ENCODE measurements at places on chromosomes 11 and 22.

DNA sequence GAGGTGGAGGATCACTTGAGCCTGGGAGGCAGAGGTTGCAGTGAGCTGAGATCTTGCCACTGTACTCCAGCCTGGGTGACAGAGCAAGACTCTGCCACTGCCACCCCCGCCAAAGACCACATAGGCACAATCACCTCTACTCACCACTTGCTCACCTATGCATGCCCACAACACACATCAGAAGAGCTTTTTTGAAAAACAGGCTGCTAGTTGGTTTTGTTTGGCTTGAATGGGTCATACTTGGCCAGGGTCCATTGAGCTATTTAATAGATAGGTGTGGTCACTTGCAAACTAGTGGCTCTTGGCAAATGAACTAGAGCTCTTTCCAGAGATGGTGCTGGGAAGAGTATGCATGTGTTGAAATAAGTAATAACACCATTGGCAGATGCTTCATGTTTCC is 80.1 kb downstream of the EMSY start:
- peak; percentile 40 for DNase-seq

GRCh38 chr22:26464312-26464711 is 19.3 kb downstream of the HPS4 start:
- DNase-seq: no peak

DNA sequence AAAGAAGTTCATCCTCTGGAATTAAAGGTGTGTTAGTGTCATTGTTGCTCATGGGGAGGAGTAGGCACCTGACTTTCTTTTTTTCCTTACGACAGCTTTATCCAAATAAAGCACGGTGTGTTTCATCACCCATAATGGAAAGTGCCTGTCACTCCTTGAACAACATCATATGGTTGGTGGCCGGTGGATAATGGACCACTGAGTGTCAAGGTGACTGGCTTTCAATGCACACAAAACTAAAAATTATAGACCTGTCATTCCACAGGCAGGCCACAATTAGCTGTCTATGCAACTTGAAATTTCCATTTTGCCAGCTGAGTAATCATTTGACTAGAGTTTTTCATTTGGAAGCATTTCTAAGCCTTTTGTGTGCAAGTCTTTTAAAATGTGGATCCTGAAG is 45.0 kb upstream of the MPPED2 start:
- DNase-seq: no peak

DNA sequence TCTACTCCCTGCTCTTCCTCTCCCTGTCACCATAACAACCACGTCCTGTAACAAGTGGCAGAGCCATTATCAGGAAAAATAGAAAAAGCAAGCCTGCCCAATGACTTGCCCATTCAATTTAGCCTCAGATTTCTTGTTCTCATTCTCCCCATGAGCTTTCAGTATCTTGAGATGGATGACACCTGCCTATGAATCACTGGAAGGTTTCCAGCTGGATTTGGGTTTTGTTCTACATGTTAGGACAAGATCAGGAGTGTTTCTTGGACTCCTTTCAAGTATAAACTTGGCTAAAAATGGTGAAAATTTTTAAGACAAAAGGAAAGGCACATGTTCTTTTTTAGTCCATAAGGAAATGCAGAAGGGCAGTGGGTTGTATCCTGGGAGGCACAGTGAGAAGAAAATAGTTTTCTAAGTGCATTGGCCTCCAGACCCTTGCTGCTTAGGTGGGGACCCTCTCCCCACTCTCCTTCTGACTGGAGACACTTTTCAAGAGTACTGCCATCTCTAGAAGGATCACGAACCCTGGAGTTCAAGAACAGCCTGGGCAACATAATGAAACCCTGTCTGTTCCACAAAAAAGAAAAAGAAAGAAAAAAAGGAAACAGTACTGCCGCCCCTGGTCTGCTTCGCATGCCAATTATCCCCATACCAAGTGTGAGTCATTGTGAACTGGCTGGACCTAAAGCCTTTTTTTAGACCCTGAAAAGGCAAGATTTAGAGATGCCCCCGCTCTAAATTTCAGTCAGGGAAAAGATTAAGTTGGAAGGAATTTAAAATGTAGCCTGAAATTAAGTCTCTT is 51.0 kb downstream of the MTNR1B start:
- no peak for DNase-seq

DNA sequence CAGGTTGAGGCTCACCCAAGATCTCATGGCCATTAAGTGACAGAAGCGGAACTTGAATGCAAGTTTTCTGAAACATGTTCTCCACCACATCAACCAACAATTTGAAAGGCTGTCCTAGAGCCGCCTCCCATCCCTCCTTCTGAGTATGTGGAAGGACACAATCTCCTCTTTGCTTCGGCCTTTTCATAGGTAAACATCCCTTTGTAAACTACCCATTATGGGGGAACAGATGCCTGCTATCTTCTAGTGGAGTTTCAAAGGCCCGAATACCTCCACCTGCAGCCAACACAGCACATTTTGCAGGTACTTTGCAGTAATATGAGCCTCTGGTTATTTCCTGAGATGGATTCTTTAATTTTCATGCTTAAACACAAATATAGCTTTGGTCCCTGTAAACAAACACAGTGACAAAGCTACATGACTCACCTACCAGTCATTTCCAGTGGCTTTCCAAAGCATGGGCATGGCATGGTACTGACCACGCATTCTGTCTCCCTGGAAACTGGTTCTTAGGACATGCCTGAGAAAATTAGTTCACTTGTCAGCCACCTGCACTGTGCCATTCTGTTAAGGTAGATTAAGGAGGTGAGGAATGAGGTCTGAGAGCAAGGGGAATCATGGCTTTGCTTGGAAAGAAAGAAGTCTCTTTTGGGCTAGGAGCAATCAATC is 60.2 kb downstream of the EHF start:
- peak; percentile 99 for DNase-seq

GRCh38 chr11:76744186-76745043 is 38.7 kb upstream of the TSKU start:
- DNase-seq: no peak

DNA sequence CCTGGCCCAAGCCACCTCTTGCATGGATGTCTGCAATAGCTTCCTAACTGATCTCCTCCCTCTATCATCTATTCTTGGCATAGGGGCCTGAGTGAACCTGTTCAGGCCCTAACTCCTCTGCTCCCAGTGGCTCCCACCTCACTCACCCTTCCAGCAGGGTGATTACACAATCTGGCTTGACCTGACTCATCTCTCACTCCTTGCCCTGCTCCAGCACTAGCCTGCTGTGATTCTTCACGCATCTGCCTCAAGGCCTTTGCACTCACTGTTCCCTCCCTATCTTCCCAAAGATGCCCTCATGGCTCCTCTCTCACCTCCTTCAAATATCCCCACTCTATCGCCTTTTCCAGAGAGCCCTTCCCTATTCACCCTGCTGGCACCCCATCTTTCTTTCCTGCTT is 10.5 kb downstream of the SCN4B start:
- peak; percentile 20 for DNase-seq

GRCh38 chr11:69141742-69142141 is 14.0 kb upstream of the SMIM38 start:
- DNase-seq: no peak

DNA sequence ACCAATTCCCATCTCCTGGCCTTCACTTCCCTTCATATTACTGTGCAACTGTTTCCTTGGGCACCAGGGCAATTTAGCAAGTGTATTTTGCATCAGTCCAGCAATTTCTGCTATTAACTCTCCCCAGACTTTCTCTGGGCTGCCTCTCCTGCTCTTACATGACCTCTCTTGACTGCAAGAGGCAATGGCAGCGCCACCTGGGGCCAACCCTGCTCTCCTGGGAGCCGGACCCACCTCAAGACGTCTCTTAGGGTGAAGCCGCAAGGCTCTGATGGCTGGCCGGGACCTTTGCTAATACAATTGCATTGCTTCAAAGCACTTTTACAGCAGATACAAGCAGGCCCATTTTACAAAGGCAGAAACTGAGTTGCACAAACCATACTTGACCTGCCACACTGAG is 360.2 kb downstream of the CADM1 start:
- no peak for DNase-seq

DNA sequence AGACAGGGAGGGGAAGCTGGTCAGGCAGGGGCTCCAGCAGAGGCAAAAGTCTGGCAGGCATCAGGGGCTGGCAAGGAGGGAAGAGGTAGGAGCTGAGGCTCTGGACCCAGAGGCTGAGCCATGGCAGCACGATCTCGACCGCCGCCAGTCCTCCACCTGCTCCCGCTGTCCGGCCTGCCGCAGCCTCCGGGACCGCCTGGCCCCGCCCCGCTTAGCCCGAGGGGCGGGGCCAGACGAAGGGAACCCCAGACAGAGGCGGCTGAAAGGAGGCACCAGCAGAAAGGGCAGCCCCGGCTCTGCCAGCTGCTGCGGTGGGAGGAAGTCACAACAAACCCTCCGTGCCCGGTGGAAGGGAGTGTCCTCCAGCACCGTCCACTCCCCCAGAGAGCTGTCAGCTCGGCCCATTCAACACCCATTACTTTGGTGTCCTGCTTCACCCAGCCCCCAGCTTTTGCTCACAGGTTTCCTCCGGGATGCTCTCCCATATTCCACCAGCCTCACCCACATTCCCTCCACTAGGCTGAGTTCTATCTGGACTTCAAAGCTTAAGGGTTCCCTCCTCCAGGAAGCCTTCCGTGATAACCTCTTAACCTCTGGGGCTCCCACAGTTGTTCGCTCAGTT is at the start of gene MFNG:
TSS of gene MFNG (minus strand) at position 161 of the 622 bp plus-strand sequence. CDS start 207 bp downstream, outside the sequence.
- peak; percentile 87 for DNase-seq

DNA sequence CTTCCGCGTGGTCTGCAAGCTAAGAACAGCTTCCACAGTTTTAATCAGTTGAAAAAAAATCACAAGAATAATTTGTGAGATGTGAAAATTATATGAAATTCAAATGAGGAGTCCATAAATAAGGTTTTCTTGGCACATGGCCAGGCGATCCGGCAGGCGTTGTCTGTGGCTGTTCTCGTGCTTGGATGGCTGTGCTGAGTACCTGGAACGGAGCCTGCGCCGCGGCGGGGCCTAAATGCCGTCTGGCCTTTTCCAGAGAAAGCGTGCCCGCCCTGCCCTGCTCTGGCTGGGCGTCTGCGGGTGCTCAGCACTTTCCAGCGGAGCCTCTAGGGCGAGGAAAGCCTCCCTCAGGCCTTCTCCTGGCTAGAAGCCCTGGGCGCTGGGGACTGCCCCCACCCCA is 41.8 kb downstream of the OSBPL5 start:
- no peak for DNase-seq

GRCh38 chr11:120827820-120828219 is 196.1 kb upstream of the TBCEL start:
- no peak for DNase-seq

GRCh38 chr11:9265211-9266131 is at the start of gene DENND5A:
Gene DENND5A (minus strand): TSS chr11:9265350. CDS start chr11:9265069, 281 bp downstream.
- DNase-seq: peak; percentile 83

- peak; percentile 19 for DNase-seq
Observed at GRCh38 chr11:117796872-117797529, at the start of gene DSCAML1. Gene DSCAML1 (minus strand): TSS chr11:117797216. CDS start chr11:117797079, 137 bp downstream.

DNA sequence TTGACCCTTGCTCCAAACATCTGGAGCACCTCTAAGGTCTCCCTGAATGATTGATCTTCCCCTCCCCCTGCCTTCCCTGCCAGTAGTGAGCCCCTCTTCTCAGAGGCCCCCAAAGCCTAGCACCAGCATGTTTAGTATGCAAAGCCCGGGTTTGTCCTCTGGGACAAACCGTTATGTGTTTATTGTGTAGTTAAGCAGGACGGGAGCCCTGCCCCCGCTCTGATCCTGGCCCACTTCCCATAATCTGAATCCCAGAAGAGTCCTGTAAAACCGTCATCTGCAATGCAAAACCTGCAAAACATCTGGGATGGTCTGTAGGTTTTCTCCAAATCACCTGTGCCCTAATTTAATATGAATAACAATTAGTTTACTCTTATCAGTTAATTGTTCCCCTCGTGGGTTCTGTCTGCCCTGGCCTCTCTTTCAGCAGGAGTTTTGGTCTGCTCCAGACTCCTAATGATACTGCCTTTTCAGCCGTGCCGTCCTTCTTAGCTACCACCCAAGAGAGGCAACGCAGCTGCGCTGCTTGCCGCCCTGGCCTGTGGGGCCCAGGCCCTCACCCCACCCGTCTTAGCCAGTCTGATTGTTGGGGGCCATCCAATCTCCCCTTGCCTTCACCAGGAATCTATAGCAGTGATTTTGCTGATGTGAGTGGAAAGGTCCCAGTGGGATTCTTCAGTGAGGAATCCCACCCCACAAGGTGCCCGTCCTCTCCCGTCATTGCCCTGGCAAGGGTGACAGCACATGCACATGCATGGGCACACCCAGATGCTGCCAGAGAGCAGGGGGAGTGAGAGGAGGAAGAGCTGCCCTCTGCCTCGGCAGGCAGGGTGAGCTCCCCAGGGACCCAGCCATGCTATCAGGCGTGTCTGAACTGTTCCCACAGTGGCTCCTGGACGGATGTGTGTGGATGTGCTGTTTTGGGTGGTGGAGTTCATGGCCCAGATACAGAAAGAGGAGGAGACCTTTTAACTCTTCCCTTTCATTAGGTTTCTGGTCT is 3.0 kb upstream of the B3GAT1 start:
- DNase-seq: no peak

GRCh38 chr22:37209140-37209845 is 3.0 kb downstream of the SSTR3 start:
- DNase-seq: no peak

DNA sequence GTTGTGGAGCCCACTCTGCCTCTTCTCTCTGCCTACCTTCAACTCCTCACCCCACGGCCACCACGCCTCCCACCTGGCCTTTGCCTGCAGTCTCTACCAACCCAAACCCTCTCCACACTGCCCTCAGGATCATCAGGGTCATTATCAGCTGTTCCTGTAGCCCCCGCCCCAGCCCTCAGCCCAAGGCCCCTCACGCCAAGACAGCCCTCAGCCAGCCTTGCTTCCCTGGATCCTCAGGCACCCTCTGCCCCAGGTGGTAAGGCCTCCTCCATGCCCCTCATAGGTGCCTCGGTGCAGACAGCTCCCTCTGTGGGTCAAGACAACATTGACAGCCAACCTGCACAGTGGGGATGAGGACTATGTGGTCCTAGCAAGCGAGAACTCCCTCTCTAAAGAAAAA is 1.7 kb downstream of the SBF1 start:
- DNase-seq: no peak

DNA sequence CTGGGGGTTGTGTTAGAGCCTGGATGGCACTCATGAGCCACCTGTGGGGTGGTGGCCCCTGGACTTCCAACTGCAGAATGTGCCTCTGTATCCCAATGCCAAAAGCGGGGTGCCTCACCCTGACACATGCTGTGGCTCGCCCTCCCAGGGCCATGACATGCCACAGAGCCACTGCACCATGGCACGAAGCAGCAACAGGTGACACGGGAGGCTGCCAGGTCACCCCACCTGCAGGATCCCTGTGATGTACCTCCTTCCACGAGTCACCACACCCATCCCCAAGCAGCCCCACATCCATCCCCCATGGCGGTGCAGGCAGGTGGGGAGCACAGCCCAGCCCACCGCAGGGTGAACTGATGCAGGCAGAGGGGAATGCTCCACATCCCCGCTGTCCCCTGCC is 14.8 kb downstream of the NECTIN1 start:
- DNase-seq: no peak
